ENCODE measurements at places on chromosomes 1 and 21. TPM values are rescaled to one million over a fixed set of nuclear protein-coding genes. Genes with fewer than 3 reads are reported as not detected.

Gene KCNQ4
- 1.2 TPM for total RNA-seq

Gene DMBX1
- total RNA-seq = not detected

Gene CHRM3
- 39.1 TPM for total RNA-seq

Gene CDCA8
- 0.82 TPM for total RNA-seq

Gene CFAP126
- total RNA-seq = not detected

Gene CFAP107
- under 0.01 TPM for total RNA-seq

Gene TDRD10
- total RNA-seq = 0.41 TPM

Gene CYYR1
- 1.6 TPM for total RNA-seq

Gene S100A6
- total RNA-seq = 9.8 TPM

Gene ARHGAP30
- 0.82 TPM for total RNA-seq

Gene KCNA2
- 3.7 TPM for total RNA-seq

Gene GPN2
- 8.6 TPM for total RNA-seq

Gene SPRR3
- total RNA-seq = not detected

Gene AQP10
- total RNA-seq = not detected

Gene GPATCH2
- total RNA-seq = 29.3 TPM

Gene PRR9
- not detected for total RNA-seq

Gene NTMT2
- 0.41 TPM for total RNA-seq

Gene CFHR3
- not detected for total RNA-seq

Gene SH3BGRL3
- 11.8 TPM for total RNA-seq

Gene TTC39A
- 1.2 TPM for total RNA-seq

Gene CDC7
- total RNA-seq = 24.9 TPM

Gene RABGAP1L
- total RNA-seq = 116 TPM

Gene FCRL6
- total RNA-seq = not detected

Measured in frontal cortex (tissue), 4 donors.